MM.1S (cell line): ENCODE measurements at places on chromosomes 11 and 22.

DNA sequence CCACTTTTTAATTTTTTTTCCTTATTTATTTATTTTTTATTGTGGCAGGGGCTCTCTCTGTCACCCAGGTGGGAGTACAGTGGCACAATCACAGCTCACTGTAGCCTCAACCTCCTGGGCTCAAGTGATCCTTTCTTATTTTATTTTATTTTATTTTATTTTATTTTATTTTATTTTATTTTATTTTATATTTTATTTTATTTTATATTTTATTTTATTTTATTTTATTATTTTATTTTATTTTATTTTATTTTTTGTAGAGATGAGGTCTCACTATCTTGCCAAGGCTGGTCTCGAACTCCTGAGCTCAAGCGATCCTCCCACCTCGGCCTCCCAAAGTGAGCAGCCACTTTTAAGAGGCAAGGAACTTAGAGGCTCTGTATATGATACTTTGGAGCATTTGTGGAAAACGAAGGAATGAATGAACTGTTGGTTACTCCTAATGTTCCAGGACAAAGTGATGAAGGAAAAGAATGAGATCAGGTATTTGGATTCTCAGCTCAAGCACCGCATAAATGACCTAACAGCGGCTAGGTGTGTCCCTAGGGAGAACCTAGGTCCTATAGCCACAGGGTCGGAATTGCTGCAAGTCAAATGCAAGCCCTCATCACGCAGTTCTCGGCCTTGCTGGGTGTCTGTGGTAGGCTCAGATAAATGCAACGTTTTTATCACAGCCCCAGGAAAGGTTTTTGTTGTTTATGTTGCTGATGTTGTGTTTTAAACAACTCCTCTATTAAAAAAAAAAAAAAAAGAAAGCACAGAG, 36.5 kb downstream of the ASCL2 start:
- DNase-seq, result no peak

GRCh38 chr11:33266393-33267215, 9.4 kb downstream of the HIPK3 start:
- DNase-seq, result no peak

DNA sequence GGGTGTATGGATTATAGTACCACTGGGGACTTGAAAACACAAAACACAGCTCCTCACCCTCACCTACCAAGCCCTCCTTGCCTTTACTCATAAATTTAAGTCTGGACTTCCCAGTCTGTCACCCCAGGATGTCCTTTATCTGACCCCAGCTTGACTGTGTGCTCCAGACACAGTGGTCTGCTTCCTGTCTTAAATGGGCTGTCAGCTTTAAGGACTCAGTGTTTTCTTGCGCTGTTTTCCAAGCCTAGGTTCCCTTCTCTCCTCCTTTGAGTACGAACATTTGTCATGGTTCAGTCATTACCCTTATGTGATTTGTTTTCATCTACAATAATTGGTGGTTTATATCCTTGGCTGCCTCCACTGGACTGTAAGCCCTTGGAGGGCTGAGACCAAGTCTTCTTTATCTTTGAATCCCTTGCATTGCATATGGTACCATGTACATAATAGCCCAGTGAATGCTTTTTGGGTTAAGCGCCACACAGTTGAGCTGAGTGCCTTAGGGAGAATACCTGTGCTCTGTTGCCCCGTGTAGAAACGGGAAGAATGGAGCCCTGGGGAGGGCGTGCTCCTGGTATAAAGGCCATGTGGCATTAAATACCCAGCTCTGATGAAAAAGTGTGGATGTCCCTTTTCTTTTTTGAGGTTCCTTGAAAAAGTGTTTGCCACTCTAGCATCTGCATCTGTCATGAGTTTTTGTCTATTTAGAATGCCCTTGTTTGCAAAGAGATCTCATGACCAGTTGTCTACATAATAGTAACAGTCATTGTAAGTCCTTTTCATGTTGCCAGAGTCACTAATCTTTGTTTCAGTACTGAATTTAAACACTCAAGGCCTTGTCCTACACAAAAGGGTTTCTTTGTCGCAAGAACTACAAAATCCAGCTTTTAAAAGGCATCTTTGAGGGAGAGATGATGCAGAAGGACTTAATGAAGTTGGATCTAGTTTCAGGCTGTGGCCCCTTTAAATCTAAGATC, 14.0 kb downstream of the PANX1 start:
- DNase-seq, result no peak

- no peak for DNase-seq
Measured at GRCh38 chr22:50508897-50509296, 873 bp downstream of the NCAPH2 start.

- no peak for DNase-seq
Measured at GRCh38 chr22:44801476-44801875, 49.1 kb downstream of the ARHGAP8 start.

DNA sequence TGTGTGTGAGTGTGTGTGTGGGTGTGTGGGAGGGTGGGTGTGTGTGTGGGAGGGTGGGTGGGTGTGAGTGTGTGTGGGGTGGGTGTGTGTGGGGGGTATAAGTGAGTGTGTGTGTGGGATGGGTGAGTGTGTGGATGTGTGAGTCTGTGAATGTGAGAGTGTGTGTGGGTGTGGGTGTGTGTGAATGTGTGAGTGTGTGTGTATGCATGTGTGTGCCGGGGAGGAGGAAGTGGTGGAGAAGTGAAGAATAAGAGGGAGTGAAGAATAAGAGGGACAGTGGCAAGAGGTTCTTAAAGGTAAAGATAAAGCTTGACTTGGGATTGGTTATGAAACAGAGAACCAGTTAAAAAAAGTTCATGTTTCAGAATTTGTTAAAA, 54.0 kb downstream of the PRR5L start:
- no peak for DNase-seq

- DNase-seq, result no peak
Measured at GRCh38 chr11:1919391-1920127, at the start of gene TNNT3. Gene TNNT3, plus strand, starts transcription at chr11:1919703. Its CDS starts 3,172 bp downstream, at chr11:1922875.

- DNase-seq, result no peak
Measured at GRCh38 chr22:33470456-33470855, 412.3 kb upstream of the SYN3 start.

GRCh38 chr22:20028855-20029549, 8.1 kb downstream of the TANGO2 start:
- no peak for DNase-seq

- no peak for DNase-seq
Measured at GRCh38 chr11:104694259-104695064, 203.8 kb downstream of the CASP12 start.

DNA sequence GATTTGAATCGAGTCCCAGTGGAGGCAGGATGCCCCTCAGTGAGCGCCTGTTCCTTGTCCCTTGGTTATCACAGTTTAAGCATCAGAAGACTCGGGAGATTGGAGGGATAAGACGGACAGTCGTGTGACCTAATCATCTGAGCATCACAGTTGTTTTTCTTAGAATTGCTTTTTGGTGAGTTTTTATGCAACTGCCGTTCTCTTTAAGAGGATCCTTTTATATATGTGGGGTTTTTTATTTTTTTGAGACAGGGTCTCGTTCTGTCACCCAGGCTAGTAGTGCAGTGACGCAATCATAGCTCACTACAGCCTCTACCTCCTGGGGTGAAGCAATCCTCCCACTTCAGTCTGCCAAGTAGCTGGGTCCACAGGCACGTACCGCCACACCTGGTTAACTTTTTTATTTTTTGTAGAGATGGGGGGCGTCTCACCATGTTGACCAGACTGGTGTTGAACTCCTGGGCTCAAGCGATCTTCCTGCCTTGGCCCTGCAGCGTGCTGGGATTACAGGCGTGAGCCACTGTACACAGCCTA, 16.5 kb downstream of the NUP50 start:
- DNase-seq, result no peak

GRCh38 chr11:112277941-112278340, 17.3 kb upstream of the PLET1 start:
- no peak for DNase-seq

GRCh38 chr22:48820481-48821345, 1007.0 kb downstream of the BRD1 start:
- DNase-seq, result no peak

DNA sequence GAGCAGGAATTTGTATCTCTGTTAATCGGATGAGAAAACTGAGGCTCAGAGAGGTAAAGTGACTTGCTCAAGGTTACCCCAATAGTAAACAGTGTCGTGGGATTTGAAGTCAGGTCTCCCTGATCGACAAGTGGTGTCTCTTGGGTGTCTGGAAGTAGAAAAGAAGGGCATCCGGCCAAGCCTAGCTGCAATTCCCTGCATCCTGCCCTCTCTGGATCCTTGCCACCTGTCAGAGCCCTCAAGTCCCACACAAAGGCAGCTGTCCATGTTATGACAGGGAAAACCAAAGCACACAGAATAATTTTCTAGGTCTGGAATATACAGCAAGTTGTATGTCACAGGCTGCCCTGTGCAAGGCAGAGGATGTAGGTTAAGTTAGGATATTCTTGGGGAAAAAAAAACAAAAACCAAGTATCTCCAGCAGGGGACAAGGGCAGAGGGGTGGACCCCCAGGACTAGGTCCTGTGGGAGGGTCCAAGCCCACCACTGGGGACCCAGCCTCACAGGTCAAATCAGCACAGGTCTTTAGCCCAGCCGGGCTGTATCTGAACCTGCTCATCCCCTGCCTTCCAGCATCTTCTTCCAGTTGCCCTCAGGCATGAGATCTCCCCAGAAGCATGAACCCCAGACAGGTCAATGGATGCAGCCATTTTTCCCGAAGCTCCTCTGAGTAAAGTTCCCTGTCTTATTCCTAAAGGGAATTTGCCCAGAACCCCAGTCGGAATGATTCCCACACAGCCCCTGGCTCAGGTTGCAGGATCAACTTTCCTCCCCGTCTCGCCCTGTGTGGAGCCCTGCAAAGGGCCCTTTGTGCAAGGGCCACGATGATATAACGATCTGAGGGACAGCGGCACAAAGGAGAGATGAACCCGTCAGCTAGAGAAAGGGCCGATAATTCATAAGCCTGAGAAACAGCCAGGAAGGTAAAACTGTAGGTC, 15.0 kb downstream of the USH1C start:
- DNase-seq, result no peak

DNA sequence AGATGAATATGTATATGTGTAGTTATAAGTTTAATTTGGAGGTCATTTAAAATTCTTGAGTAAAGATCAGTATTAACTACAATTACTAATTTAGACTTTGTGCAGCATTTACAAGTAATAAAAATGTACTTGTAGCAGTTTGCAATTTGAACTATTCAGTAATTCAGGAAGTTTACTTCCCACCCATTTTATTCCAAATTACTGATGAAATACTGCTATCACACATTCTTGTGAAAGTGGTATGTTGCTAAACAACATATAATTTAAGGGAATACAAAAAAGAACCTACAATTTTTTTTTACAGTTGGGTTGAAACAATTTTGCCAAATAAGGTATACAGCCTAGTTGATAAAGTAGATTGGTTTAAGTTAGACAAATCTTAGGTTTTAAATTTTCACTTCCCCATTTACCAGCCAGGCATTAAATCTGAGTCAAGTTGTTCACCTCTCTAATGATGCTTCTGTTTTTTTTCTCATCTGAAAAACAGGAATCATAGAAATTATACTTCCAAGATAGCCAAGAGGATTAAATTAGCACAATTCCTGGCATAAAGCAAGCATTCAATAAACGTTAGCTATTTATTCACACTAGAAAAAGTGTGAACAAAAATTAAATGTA, 45.3 kb downstream of the ZBTB44 start:
- DNase-seq, result no peak

DNA sequence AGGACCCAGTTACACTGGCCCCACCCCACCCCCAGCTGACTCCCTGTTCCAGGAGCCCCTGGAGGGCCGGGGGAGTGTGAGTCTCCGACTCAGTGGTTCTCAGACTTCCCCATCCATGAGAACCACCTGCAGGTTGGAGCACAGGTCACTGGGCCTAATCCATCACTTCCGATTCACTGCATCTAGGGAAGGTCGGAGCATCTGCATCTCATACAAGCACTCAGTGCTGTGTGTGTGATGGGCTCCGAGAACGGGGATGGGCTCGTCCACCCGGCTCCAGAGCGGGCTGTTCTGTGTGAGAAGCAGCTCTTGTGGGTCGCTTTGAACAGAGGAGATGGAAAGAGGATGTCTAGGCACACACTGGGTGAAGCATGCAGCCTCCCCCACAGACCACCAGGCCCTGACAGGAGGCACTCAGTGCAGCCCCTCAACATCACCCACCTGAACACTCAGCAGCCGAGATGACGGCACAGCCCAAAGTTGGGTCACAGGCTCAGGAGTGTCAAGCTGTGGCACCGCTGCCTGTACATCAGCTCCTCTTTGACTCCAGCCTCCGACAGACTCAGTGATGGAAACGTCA, 541.4 kb downstream of the BRD1 start:
- no peak for DNase-seq

GRCh38 chr22:42644422-42645340, 4.3 kb upstream of the ATP5MGL start:
- no peak for DNase-seq

DNA sequence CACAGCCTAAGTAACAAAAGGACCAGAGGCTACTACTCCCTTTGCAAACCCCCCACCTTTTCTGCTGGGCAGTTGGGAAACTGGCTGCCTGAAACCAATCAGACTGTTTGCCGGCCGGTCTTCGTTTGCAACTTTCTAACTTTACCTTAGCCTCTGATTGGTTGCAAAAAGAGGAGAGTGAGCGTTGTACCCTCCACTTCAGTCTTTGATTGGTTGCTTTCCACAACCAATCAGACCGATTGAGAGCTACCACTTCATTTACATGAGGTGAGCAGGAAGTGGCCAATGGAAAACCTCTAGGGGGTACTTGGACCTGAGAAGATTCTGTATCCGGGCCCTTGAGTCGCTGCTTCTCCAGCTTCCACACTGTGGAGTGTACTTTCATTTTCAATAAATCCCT, 18.8 kb upstream of the CLNS1A start:
- no peak for DNase-seq

DNA sequence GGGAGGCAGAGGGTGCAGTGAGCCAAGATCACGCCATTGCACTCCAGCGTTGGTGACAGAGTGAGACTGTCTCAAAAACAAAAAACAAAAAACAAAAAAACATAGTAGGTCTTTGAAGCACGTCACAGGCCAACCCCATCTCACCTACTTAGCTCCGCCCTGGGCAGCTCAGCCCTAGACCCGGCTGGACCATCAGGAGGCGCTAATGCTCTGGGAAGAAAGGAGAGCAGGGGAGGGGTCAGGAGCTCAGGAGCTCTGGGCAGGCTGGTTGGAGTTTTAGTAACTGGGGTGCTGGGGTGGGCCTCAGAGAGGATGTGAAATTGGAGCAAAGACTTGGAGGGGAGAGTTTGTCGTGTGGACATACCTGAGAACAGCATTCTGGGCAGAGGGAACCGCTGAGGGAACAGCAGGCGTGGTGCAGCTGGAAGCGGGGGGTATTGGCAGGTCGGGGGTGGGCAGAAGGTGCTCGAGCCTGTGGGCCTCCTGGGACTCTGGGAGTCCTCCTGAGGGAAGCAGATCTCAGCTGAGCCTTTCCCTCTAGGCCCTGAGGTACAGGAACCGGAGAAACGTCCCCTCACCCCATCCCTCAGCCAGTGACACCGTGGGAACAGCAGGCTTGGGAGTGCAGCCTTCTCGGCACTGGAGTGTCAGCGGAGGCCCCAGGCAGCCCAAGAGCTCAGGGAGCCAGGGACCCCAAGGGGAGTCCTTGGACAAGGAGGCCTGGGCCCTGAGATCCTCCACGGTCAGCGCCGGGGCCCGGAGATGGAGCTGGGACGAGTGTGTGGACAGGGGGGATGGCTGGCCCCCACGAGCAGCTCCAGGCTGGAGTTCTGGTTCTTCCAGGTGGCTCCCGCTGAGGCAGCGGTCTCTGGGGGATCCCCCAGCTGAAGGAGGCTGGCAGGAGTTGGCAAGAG, 2.2 kb upstream of the RPS6KA4 start:
- DNase-seq, result no peak

GRCh38 chr11:78429660-78430059, 12.0 kb upstream of the GAB2 start:
- peak; percentile 6 for DNase-seq

GRCh38 chr22:26139310-26139709, 30.0 kb upstream of the SEZ6L start:
- no peak for DNase-seq
